ENCODE measurements at places on chromosomes 1 and 21.

DNA sequence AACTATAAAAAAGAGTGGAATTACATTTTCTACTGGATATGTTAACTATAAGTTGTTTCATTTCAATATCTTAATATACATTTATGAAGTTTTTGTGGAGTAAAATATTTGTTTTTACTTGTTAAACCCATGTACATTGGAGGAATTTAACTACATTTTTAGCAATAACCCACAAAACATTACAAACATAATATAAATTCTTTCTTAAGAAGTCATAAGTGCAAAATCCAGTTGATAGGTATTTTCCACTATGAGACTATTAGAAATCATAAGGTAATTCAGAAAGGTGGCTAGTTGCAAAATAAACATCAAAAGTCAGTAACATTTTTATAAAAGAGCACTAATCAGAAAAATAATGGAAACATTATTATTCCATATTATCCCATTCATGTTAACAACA is 73.9 kb upstream of the RRP15 start:
- no peak for DNase-seq

DNA sequence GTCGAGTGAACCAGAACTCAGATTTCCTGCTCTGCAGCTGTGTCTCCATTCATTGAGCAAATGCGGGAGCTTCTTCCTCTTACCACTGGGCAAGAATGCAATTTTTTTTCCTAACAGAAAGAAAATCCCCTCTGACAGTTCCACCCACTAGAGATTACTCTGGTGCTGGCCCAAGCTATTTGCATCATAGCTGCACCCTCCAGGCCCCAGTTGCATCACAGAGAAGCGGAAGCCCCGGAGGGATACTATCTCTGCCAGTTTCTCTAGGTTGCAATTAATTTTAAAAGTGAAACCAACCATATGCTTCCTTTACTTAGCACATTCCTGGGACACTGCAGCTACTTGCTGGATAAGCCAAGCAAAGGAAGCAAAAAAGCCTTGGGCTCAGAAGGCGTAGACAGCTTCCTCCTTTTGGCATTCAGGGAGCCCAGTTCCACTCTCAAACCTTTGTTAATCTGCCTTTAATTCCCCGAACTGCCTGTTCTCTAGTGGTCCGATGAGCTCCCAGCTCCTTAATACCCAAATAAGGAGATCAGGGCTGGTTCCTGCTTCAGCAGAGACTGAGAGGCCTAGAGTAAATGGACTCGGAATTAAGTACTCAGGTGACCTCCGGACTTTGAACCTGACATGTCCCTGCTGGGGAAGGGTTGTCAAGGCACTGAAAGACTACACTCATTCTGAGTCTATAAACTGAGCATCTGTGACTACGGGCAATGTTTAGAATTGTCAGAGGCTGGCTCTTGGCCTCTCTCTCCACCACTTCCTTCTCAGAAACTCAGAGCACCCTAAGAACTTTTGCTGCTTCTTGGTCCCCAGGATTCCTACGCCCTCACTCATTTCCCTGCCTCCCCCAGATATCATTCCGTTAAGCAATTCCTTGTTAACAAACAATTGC is 72.5 kb upstream of the TNFSF18 start:
- DNase-seq: no peak

DNA sequence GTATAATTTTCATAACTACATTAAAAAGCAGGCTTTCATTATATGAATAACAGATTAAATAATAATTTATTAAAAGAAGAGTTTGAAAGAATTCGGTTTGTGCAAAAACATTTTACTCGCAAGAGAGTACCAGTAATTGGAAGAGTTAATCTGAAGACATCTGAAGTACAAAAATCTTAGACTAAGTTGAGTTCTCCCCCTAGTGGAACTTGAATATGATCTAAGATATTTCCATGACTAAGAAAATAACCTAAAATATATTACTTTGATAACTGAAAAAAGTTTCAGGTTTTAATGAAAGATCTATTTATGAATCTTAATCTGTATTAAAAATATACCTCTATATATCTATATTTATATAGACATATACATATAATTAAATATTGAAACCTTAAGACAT is 112.5 kb upstream of the GFI1 start:
- no peak for DNase-seq

DNA sequence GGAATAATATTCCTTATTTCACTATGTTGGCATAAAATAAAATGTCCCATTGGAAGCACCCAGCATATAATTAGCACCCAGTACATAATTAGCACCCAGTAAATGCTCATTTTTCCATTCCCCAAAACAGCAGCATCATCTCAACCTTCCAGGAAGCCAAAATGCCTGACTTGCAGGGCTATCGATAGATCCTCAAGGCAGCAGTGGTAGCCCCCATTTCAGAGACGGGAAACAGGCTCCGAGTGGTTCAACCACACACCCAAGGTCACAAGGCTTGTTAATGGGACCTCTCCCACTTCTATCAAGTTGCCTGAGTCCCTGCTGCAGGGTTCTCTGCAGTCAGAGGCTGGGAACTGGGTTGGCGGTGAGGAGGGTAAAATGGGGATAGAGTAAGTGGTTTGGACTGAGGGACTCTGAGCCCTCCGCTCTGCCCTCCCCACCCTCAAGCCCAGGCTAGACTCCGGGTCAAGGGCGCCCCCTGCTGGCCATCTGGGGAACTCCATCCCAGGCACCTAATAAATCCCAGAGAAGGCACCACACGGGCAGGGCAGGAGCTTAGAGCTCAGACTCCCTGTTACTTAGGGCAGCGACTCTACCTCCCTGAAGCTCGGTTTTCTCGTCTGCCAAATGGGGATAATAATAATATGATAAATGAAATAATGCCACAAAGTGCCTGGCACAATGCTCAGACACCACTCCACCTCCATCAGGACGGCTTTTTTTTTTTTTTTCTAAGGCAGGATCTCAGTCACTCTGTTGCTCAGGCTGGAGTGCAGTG is 21.9 kb upstream of the LAPTM5 start:
- DNase-seq: peak; percentile 78

DNA sequence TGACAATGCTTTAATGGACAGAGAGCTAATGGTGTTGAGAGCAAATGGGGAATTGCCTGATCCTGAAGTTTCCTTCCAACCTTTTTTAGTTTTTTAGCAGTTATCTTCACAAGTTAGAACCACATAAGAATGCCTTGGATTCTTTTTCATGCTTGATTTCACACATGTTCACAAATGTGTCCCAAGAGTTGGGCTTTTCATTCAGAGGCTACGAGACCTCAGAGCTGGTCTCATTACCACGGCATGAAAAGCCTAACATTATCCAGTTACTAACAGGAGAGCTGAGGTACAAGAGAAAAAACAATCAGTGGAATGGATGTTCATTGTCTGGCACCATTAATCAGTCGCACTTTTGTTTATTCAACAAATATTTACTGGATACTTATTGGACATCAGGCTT is 340.6 kb downstream of the ZNF326 start:
- no peak for DNase-seq

DNA sequence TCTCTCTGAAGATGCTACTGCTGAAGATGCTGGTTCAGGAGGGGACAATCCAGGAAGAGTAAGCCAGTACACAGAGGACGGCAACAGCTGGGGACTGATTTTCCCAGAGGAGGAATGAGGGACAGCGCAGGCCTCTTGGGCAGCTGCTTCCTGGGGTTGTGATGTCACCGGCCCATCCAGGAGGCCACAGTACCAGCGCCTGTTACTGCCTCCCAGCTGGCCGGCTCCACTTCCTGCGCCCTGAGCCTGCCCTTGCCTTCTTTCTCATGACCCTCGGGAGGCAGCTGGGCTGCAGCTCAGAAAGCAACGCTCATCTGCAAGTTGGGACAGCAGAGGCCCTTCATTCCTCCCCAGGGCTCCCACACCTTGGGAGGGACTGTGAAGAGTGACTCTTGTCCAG is 21.9 kb upstream of the ID3 start:
- no peak for DNase-seq

DNA sequence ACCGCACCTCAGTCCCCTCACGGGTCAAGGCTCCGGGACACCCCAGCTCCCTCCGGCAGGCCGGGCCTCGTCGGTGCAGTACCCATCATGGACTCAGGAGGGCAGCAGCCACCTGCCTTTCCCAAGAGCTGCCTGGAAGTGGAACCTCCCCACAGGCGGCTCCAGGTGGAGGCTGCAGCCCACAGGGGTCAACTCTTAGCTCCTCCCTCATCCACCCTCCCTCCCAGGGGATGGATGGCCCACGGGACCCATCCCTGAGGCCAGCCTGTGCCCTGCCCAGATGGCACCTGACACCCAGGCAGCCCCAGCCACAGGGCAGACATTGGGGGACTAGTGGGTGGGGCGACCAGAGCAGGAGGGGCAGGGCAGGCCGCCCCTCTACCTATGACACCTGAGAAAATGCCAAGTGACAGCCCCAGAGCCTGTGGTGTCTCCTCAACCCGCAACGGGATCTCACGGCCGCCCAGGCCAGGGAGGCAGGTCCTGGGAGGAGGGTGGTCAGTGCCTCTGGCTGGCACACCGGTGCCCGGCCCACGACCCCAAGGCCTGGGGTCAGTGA is 1.2 kb upstream of the ARHGEF16 start:
- DNase-seq: peak; percentile 45

DNA sequence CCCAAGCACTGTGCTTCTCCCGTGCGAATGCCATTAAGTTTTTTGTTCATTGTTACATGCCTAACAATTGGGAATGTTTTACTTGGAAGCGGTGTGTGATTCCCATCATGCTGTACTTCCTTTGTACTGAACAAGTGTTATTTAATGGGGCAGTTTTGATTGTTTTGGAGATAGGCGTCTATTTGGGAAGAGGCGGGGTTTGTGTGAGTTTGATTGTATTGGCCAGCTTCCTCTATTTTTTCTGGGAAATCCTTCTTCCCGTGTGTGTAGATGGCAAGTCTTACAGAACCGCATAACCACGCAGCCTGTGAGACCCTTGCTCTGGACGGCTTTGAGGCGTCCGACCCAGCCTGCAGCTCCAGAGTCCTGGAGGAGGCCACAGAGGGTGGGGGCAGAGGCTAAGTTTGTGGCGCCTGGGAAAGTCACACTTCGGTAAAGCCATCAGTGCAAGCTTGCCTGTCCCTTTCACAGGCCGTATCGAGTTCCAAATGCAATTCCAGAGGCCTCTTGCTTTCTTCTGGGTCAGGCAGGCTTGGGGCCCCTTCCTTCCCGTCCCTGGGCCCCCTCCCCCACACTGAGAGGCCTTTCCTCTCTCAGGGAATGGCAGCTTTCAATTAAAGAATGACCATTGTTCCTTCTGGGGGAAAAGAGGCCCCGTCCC is 210.3 kb downstream of the TOMM20 start:
- DNase-seq: no peak

DNA sequence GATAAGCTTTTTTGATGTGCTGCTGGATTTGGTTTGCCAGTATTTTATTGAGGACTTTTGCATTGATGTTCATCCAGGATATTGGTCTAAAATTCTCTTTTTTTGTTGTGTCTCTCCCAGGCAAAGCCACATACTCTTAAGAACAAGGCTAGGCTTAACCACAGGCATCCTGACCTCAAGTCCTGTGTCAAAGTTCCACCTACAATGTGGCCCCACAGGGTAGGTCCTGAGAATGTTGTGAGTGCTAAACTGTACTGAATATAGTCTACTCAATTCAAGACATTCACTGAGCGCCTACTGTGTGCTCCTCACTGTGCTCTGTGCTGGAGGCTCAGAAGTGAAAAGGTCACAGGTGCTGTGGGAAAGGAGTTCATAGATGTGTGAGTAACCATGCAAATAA is 20.6 kb downstream of the DDAH1 start:
- DNase-seq: no peak

DNA sequence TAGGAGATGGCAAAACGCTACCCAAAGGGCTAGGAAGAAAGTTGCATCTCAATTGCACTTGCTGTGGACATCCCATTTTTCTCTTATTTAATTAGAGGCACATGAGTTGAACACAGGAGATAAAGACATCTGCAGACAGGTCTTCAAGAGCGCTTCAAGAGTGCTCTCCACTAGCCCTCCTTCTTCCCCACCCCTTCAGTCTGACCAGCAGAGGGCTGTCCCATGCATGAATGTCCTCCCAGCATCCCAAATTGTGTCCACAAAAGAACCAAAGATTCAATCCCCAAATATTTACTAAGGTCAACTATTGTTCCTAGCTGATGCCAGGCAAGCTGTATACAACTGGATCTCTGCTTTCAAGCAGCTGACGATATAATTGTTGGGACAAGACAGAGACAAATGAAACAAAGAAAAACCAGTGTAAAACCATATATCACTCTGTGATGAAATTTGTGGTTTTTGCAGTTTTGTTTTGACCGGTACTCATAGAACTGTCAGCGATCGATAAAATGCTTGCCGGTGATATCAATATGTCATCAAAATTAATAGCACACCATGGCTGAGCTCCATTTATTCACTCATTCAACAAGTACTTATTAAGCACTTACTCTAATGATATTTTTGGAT is 174.2 kb downstream of the TNR start:
- no peak for DNase-seq

GRCh38 chr1:61496501-61496900 is 228.4 kb downstream of the TM2D1 start:
- no peak for DNase-seq

DNA sequence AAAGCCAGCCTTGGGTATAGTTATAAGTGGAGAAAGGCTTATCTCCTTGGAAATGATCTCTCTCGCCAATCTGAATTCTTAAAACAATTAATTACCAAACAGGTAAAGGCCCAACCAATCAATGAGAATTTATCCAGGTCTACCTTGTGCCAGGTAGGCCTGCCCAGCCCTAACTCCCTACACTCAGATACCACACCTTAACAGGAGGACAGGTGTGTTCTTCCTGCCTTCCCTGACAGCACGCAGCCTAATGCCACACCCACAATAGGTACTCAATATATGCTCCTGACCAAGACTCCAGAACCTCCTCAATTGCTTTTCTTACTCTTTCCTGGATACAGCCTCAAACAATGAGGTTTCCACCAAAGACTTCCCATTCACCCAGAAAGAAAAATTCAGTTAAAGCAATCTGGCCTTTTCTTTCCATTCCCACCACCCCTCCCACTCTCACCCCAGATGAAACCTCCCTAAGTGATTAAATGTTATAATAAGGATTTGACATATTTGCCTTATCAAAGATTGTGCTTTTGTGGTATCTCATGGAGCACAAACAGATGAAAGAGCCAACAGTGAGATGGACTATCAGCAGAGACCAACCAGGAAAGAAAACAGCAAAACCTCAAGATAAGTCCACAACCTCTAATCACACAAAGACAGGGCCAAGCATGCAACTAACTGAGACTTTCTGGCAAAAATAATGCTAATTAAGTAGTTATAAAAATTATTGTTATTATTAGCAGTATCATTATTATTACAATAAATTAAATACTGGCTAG is 25.6 kb downstream of the TRABD2B start:
- DNase-seq: no peak

- no peak for DNase-seq
These were observed 182.7 kb downstream of the KCNH1 start for GRCh38 chr1:210951279-210951678.
